ENCODE measurements at places on chromosomes 2 and 18.

DNA sequence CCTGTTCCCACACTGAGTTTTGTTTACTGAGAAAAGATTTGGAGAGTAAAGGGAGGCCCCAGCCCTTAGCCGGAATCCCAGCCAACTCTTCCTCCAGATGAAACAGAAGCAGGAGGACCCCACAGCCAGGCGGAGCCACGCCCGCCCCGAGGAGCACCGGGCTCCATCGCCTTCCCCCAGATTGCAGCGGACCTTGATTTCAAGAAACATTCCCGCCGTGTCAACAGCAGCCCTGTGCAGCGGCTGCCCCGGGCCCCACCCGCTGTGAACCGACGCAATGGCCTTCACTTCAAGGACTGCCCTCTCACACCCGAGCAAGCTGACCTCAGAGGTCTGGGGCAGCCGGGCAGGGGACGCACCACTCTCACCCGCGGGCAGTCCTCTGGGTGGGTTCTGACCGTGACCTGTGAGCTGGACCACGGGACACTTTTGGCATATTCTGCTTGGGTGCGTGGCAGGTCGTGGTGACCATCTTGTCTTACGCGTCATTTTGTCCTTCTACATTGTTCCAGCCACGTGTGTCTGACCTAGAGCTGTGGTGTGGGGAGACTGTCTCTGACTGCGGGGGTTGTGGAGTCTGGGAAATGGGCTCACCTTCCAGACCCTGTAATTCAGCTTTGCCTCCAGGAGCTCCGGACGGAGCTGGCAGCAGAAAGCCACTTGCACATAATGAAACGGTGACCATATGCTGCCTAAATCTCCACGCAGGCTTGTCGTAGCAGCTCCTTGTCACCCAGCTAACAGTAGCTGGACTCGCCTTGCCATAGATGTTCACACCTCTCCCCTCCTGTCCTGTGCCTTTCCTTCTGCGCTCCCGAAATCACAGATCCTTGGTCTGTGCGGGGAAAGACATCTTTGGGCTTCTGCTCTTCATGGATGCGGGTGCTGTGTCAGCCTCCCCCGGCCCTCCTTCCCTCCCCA, 32.0 kb upstream of the INHBB start:
- no peak for DNase-seq

- no peak for DNase-seq
Observed at GRCh38 chr2:240523451-240524281, 34.1 kb downstream of the ANKMY1 start.

DNA sequence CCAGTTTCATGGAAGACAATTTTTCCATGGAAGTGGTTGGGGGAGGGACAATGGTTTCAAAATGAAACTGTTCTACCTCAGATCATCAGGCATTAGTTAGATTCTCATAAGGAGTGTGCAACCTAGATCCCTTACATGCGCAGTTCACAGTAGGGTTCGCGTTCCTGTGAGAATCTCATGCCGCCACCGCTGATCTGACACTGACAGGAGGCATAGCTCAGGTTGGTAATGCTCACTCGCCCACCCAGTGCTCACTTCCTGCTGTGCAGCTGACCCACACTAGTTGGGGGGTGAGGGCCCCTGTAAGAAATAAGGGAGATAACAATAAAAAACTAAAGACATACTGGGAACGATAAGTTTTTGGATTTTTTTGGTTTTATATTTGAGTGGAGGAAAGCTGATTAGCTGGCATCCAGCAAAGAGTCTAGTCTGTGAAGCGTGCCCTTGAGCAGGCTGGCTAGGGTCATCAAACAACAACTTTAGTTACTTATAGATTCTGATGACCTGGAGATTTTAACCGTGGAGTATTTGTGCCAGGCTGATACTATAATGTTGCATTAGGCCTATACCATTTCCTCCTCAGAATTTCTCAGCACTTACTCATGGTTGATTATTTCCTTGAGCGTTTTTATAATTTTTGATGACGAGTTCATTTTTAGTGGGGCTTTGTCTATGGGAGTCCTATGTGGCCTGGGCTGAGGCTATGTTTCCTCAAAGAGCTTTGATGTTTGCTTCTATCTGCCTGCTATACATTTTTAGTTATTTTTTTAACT, 6.3 kb upstream of the MCFD2 start:
- no peak for DNase-seq

- DNase-seq = no peak
Observed at GRCh38 chr18:29753379-29753778, 1289.2 kb downstream of the DSC3 start.

- DNase-seq = no peak
Observed at GRCh38 chr18:31206787-31207381, 44.2 kb upstream of the DSC1 start.

GRCh38 chr2:235183786-235184185, 232.0 kb downstream of the SH3BP4 start:
- no peak for DNase-seq

- DNase-seq = no peak
Observed at GRCh38 chr18:53489266-53489665, 735.2 kb downstream of the MBD2 start.

DNA sequence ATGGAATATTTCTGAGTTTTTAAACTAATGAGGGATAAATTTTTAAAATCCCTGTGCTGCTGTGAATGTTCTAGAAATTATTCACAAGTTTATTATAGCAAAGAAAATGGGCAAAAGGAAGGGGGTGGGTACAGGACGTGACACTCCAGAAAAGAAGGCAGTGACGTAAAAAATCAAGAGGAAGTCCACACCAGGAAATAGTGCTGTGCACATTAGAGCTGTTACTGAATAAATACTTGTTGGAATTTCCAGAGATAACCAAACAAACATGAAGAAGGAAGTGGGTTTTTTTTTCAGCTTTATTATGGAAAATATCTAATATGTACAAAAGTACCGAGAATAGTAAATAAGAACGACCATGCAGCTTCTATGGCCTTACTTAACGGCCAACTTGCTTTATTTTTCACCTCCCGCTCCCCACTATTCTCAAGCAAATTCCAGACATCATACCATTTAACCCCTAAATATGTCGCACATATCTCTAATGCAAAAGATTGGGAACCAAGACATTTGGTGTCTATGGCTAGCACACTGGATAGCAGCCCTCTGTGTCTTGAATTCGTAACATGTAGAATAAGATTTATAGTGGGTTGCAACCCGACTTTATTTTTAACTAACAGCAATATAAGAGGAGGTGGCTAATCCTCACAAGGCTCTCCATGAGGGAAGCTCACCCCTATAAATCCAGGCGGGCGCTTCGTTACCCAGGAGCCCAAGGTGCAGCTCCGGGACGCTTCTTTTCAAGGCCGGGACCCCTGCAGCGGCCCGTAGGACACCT, 580 bp upstream of the NDUFV2 start:
- DNase-seq = no peak

DNA sequence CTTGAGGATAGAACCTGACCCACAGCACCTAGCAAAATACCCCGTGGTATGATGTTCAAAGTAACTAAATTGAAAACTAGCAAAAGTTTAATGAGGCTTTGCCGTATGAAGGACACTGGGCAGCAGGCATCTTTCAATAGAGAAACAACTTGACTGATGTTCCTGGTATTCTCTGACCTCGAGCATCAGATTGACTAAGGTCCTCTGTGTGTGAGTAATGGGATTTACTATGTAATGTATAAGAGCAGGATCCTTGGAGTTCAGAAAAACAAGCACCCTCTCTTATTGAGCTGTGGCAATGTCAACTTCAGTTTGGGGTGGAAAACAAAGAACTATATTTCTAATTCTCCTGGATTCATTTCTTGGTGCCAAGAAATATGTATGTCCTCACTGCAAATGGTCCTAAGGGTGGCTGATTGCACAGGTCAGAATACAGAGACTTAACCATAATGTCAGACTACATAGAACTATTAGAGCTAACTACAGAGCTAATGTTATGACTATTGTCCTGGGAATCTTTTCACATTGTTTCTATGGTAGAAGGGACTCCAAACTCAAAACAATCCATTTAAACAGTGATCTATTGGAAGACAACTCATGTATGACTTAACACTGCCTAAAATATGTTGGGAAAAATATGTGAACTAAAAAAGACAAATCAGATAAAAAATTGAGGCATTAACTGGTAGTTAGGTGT, 4.4 kb downstream of the TNFAIP6 start:
- DNase-seq = no peak

DNA sequence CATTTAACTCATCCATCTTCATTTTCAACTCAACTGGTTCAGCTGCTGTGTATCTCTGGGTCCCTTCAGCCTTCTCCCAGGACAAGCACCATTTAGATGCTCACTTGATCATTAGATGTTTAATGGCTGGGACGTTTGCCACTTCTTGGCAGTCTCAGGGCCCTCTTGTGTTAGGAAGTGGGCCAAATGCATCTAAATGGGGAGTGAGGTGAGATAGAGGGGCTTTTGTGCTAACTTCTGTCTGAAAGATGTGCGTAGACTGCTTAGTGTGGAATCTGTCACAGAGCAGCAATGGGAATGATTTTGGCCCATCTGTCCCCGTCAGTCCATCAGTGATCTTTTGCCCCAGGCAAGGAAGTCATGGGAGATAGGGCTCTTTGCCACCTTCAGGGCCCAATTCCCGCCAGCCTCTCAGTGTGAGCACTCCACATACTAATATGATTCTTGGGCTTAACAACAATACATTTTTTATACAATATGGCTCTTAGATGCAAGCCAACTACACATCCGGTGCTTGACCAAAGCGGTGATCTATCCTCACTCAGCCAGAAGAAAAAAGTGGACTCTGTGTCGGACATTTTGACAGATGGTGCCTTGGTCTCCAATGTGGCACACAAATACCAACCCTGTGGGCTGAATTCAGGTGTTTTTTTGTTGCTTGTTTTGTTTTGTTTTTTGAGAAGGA, 95.7 kb upstream of the EPC2 start:
- no peak for DNase-seq

- no peak for DNase-seq
Observed at GRCh38 chr2:144128130-144128746, 391.7 kb downstream of the ZEB2 start.

DNA sequence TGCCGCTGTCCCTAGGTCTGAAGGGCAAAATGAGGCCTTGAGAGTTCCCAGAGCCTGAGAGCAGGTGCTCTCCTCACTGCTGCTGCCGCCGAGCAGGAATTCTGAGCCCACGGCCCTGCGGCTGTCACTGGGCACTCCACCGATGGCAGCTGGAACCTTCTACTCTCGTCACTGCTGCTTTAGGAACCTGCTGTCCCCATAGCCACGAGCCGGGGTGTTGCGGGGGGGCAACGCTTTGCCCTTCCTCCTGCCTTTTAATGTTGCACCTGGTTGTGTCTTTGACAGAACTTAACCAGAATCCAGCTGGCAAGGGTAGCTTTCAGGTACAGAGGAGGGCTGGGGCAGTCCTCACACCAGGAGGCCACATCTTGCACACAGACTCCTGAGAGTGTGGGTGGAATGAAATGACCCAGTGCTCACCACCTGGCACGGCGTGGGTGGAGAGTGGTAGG, 32.3 kb downstream of the NCK2 start:
- no peak for DNase-seq

- DNase-seq = no peak
Observed at GRCh38 chr18:42778024-42778423, 337.5 kb downstream of the RIT2 start.

GRCh38 chr2:123532994-123533393, 492.1 kb upstream of the CNTNAP5 start:
- DNase-seq = no peak

GRCh38 chr2:95388091-95388692, 14.3 kb upstream of the FAHD2A start:
- no peak for DNase-seq

DNA sequence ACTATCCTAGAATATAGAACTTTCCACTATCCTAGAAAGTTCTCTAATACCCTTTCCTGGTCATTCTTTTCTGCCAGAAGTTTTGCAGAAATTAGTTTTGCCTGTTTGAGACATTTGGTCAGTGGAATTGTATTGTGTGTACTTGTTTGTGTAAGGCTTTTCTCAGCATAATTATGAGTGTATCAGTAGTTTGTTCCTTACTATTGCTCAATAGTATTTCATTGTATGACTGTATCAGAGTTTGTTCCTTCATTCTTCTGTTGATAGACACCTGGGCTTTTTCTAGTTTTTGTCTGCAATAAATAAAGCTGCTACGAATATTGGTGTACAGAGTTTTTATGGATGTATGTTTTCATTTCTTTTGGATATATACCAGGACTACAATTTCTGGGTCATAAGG, 27.2 kb downstream of the CCDC138 start:
- DNase-seq = no peak

- DNase-seq = no peak
Observed at GRCh38 chr18:32446780-32447179, 23.9 kb downstream of the GAREM1 start.

DNA sequence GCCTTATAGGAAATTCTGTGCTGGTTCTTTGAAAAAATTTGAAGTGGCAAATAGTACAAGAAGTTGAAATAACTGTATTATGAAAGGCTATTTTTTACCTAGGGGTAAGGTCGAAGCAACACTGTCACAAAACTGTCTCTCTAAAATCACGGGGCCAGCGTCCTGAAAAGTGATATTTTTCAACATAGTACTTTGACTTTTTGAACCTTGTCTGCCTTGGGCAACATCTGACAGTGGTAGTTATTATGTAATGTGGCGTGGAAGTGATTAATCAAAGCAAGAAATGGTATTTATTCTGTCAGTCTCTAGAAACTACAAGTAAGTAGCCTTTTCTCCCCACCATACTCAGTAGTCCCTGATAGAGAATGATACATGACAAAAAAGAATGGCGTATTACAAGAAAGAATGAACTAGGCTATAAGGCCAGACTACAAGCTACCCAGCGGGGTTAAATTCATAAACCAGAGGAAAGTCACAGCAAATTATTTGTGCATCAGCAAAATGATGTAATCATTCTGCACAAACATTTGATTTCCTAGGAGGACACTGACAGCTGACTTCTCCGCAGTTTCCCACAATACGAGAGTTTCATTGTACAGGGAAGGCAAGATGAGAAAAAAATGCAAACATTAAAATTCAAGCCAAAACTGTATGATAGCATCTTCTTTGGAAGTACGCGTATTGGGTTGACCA, 9.8 kb downstream of the GEN1 start:
- no peak for DNase-seq

DNA sequence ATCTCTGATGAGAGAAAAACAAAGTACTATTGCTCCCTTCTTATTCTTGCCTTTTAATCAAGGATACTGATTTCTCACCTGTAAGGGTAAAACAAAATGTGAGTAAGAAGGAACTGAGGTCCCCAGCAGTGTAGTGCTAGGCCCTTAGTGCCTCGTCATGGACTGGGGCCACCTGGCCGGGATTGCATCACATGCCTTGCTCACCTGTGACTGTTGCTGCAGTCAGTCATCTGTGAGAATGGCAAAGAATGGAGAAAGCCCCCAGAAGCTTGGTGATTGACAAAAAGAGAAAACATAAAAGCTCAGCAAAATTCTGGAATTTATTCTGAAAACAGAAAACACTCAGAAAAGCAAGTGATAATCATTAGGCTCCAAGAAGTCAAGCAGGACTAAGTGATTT, 63.4 kb downstream of the SPATS2L start:
- no peak for DNase-seq

GRCh38 chr2:106575955-106576354, 88.8 kb downstream of the CD8B2 start:
- DNase-seq = no peak

GRCh38 chr2:206886696-206887095, 52.6 kb upstream of the CPO start:
- DNase-seq = no peak

Data from NK-92 treated with Interleukin-12 subunit alpha and Interleukin-12 subunit beta, amount 100 ng/mL, for 24 hours (cell line).